Stimulated activated memory B cell treated with anti-CD40 and anti-IgM and Interleukin-4, amounts not matched to agents 10 μg/mL and 1 μg/mL and 100 μg/mL, for 72 hours (primary cell): ENCODE measurements at places on chromosomes 12 and 14.
A peak's percentile ranks its signal among the peaks of the same experiment; 100 is the strongest.

DNA sequence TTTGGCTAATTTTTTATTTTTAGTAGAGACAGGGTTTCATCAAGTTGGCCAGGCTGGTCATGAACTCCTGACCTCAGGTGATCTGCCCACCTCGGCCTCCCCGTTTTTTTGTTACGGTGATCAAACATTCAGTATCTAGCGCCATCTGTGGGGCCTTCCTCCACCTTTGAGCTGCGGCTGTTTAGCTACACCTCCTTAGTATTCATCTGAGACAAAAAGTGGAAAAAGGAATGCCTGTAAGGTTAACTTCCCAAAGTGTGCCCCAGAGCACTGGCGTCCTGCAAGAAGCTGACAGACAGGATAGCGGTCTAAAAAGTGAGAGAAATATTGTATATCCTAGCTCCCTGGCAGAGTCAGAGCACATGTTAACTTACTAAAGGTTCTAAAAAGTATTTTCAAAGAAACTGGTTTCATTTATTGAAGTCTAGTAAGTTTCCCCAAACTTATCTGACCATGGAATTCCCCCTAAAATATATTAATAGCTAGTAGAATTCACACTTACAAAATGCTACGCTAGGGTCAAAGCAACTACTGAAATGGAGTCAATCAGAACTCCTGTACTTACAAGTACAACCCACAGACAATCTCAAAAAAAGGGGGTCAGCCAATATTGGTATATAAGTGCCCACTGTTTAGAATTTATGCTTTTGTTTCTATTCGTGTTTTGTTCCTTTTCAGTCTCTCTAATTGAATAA, 59.1 kb downstream of the DUSP16 start:
- ATAC-seq = no peak

DNA sequence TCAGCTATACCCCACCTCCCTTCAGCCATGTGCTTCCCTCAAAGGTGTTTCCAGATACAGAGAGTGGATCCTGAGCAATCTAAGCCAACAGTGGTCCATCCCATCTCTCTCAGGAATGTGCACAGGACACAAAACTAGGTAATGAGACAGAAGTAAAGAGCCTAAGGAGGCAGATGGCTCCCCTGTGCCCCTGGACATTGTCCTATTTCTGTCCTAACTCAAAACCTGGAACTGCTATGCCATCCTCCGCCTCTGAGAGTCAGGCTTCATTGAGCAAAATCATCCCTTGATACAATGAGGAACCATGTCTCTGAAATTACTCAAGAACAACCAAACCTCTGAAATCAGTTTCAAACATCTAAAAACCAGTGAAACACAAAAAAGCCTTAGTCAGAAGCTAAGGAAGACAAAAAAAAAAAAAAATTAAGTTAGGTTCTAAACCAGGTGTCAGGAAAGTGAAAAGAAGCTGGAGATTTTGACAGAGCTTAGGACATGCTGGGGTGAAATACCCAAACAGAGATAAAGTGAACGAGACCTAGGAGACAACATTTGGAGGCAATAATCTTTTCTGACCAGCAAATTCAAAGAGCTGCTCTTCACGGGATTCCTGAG, 200.3 kb upstream of the PLEKHG7 start:
- ATAC-seq = peak; percentile 76

GRCh38 chr14:95255013-95255412, 64.7 kb downstream of the CLMN start:
- no peak for ATAC-seq

DNA sequence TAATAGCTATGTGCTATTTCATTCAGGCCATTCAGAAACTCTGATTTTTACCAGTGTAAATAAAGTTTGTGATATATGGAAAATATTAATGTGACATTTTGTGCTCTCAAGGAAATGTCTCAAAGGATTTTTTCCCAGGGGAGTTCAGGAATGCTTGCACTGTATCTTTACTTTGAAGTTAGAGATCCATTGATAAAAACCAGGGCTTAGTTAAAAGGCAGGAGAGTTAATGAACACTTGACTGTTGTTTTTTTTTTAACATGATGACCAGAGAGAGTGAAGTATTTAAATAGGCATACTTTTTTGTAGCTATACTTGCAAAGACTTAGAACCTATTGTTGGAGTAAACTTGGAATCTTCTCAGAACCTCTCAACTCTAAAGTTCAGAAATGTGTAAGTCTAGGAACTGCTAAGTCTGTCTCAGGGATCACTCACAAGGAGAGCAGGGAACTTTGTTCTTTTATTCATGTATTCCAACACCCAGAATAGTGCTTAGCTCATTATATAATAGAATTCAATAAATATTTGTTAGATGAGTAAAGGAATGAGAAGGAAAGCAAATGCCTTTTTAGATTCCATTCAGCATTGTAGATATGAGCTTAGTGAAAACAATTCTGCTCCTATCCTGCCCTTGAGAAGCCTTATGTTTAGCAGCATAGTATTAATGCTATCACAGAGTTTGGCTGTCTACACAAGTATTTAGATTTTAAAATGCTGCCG, 117.5 kb downstream of the DAAM1 start:
- no peak for ATAC-seq

GRCh38 chr14:101499513-101499912, 61.8 kb upstream of the DIO3 start:
- no peak for ATAC-seq

GRCh38 chr14:104877806-104878550, 12.9 kb downstream of the CEP170B start:
- ATAC-seq = no peak

DNA sequence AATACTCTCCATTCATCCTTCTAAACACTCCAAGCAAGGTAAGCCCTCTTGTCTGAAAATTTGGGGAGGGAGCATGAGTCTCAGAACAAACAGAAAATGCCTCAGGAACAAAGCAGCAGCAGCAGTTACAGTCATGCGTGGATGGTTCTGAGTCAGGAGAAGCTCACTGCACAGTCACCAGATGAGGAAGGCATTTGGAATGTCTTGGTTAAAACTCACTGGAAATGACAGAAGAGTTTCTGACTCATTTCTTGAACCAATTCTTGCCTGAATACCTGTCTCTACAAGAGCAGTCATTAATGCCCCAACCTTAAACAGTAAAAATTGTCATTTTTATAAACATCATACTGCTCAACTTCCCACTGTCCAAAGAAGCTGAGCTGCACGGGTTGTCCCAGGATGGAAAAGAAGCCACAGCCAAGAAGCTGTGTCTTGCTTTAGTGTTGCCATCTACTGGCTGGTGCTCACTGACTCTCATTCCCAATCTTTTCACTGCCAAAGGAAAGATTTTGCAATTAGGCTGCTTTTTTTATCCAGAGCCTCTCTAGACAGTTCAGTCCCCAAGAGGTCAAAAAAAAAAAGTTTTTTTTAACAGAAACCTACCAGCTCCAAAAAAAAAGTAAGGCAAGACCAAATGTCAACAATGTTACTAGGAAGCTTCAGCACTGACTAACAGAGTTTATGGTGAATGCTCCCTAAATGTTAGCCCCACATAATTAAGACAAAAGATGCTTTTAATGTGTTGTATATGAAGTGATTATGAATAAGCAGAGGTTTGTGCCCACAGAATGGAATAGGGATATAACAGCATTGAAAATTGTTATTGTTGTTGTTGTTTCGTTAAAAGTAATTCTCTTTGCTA, 40.4 kb downstream of the KICS2 start:
- no peak for ATAC-seq

DNA sequence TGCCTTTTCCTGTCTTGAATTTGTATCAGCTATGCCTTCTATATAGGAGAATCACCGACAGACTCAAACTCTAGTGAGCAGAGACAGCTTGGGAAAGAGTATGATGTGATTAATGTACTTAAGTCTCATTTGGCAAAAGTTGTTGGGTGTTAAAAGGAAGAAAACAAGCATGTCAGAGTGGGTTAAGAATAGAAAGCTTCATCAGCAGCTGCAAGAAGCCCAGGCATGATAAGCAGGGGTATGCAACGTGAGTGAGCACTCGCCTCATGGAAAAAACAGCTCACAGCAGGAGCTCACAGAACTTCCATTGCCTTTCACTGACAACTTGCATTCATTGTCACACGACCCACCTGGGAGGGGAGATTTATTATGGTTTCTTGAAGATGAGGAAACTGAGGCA, 35.9 kb upstream of the WNK1 start:
- ATAC-seq = no peak

DNA sequence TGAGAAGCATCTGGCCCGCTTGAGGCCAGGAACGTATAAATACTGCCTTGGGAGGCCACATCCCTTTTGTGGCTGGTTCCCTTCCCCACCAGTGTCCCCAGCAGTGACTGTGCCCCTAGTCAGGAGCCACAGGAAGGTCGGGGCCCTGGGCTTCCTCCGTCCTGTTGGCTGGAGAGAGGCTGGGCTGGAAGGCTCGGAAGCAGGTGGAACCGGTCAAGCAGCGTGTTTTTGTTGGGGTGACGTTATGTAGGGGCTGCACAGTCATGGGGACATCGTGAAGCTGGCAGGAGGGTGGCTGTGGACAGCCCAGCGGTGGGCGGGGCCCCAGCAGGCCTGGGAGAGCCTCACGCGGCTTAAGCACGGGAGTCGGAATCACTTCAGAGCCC, 10.1 kb downstream of the XRCC3 start:
- ATAC-seq = no peak

- no peak for ATAC-seq
Observed at GRCh38 chr14:30243207-30243606, 315.6 kb upstream of the PRKD1 start.

- ATAC-seq = peak; percentile 29
Observed at GRCh38 chr12:115451780-115452736, 768.1 kb upstream of the TBX3 start.

DNA sequence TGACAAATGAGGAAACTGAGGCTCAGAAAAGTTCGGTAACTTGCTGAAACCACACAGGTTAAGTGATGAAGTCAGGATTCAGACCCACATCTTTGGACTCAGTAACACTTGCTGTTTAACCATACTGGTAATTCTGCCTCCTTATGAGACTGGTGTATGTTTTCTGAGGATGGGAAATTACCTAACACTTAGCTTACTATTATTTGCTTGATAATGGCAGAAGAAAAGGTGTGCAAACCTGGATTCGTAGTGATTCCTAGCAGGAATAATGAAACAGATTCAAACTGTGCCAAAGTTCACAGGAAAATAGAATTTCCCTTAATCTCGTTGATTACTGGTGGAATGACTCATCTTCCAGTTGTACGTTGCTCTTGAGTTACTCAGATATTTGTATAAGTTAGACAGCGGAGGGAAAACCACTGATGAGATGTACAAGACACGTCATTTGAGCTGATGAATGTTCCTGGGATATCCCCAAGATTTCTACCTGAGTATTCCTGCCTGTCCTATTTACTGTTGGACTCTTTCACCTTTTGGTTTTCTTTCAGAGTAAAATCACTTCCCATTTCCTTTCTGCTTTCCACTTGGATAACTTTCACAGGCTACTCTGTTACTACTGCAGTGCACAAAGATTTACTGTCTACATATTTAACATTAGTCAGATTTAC, 37.5 kb downstream of the PRORP start:
- no peak for ATAC-seq

- no peak for ATAC-seq
Observed at GRCh38 chr12:65637774-65638173, 186.5 kb upstream of the HMGA2 start.

DNA sequence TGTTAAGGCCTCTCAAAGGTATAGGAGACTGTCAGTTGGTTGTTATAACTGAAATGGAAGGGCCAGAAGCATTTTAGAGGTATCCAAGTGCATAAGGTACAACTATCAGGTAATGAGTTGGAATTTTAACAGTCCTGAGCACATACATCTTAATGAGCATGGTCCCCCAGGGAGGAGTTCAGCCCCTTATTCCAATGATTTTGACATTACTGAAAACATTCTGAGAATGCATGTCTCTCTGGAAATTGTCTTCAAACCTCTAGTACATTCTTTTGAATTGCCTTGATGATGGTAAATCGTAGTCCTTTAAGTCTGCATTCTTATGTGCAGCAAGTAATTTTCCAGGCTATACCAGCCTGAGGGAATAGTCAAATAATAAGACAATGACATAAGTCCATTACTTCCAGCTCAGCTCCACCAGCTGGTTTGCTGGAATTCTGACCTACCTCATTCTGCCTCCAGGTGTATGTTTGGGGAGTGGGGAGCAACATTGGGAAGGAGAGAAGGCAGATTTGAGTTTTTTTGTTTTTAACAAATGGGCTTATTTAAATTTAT, 239.2 kb downstream of the MSRB3 start:
- no peak for ATAC-seq

- peak; percentile 51 for ATAC-seq
Observed at GRCh38 chr14:49886523-49886922, 6.4 kb upstream of the ARF6 start.

DNA sequence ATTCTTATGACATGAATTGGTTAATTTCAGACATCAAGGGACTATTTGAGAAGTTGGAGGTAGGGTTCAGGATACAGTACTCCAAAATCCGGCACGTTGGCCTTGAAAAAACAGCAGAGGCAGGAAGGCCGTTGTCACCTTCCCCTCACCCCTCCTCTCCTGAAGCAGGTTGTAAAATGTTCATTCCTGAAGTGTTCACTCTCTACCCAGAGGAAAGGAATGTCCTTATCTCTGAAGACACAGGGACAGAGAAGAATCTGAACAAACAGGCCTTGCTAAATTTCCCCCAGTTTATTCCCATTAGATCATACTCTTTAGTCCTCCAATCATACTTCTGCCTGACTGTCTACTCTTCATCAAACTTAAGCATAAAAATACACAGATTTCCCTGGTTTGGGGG, 313.6 kb downstream of the ZFP36L1 start:
- ATAC-seq = no peak

- ATAC-seq = no peak
Observed at GRCh38 chr14:99603471-99604277, at the start of gene CCDC85C. Gene CCDC85C (minus strand): TSS chr14:99604207. CDS start chr14:99603959, 248 bp downstream.

- ATAC-seq = no peak
Observed at GRCh38 chr12:49537231-49537751, 1.5 kb upstream of the KCNH3 start.

GRCh38 chr14:72745991-72746980, 147.6 kb downstream of the DPF3 start:
- no peak for ATAC-seq
